OCI-M1 (cell line): ENCODE measurements at places on chromosomes 16 and 17.

DNA sequence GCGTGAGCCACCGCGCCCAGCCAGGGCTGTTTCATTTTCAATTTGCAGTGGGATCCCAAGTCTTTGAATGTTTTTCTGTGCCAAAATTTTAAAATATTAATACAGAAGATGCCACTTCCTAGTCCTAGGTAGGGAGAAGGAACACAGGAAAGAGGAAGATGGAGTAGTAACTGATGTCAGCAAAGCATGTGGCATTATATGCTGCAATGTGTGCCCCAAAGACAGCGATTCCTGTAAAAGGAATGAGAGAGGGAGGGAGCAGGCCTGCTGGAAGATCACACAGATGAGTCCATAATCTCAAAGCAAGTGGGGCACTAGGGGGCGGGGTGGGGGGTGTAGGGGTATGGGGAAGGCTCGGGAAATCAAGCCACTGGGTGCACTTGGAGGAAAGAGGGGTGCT lies 23.4 kb upstream of the SSTR2 start:
- DNase-seq, result no peak

- DNase-seq, result no peak
Measured at GRCh38 chr17:44782326-44782850, 23.6 kb downstream of the ADAM11 start.

GRCh38 chr17:28369684-28370034 lies 448 bp downstream of the VTN start:
- DNase-seq, result no peak

DNA sequence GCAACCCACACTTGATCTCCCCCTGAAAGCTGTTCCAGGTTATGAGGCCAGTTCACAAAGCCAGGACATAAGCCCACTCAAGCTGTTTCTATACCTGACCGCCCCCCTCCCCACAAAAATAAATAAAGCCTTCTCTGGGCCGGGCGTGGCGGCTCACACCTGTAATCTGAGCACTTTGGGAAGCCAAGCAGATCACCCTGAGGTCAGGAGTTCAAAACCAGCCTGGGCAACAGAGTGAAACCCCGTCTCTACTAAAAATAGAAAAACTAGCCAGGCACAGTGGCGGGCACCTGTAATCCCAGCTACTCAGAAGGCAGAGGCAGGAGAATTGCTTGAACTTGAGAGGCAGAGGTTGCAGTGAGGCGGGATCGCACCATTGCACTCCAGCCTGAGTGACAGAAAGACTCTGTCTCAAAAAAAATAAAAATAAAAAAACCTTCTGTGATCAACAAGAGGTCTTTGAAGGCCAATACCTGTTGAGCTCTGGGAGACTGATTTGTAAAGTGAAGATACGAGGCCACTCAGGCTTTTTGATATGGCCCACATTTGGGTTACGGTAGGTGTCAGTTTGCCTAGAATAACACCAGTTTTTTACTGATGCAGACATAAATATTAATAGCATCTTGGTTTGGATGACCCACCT lies 2.2 kb downstream of the KDM8 start:
- no peak for DNase-seq

DNA sequence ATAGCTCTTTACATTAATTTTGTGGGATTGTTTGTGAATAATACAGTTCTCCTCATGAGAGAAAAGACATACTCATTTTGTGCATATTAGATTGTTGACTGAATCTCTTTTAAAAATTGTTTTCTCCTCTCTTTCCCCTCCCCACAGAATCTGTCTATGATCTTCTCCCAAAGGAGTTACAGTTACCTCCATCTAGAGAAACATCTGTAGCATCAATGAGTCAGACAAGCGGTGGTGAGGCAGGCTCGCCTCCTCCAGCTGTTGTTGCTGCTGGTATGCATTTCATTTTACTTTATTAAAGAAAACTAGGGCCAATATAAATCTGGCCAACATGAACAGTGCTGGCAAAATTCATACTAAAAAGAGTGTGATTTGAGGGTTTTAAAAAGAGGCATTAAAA lies 60.5 kb downstream of the NFAT5 start:
- DNase-seq, result no peak

- no peak for DNase-seq
Measured at GRCh38 chr17:78242024-78242742, 10.8 kb downstream of the TMEM235 start.
